NCI-H345 (cell line): ENCODE measurements at places on chromosomes 16 and 17.

GRCh38 chr17:80337195-80337895, 76.7 kb downstream of the RNF213 start:
- DNase-seq: no peak

DNA sequence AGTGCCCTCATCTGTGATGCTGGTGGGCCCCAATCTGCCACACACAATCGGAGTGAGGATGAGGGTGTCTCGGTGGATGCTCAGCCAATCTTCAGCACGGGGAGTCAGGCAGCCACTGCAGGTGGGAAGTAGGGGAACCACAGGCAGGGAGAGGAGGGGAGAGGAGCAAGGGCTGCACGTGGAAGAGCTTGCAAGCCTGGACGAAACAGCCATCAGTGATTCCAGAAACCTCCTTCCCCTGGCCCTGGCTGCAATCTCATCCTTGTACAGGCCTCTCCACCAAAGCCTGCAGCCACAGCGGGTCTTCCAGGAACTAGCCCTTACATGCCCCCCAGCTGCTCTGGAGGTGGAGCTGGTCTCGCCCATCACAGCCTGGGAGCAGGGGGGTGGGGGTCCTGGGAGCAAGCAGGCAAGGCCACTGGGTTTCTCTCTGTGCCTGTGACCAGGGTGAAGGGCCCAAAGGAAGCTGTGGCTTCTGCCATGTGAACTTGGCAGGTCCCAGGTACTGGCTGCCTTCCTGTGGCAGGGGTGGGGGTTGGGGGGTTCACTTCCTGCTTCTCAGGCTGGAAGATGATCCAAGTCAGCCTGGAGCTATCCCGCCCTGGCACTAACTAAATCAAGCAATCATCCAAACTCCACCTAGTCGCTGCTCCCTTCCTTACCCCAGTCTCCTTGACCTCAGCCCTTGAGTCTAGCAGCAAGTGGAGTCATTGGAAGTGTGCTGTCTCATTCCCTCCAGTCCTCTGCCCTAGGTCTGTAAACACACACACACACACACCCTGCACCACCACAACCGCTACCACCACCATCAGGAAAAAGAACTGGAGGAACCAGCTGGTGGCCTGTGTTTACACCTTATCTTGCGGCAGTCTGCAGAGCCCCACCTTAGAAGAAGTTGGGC, 29.4 kb upstream of the MLKL start:
- DNase-seq: no peak

GRCh38 chr17:62052765-62053338, 12.2 kb downstream of the MED13 start:
- DNase-seq: no peak

- DNase-seq: no peak
Observed at GRCh38 chr16:8489580-8489979, 100.7 kb downstream of the TMEM114 start.

DNA sequence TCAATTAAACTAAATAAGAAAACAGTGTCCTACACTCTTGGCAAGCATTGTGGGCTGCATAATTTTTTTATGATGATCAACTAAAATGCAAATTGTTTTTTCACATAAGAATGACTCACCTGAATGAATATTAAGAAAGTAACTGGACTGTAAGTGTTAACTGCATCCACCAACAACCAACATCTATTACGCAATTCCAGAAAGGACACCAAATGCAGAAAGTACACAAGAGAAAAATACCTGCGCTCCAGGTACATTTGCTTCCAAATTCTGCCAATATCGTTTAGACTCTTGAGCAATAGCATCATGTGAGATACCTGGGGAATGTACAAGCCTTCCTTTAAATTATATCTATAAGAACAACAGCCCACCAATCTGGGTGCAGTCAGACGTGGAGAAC, 19.8 kb upstream of the TXNDC11 start:
- no peak for DNase-seq

DNA sequence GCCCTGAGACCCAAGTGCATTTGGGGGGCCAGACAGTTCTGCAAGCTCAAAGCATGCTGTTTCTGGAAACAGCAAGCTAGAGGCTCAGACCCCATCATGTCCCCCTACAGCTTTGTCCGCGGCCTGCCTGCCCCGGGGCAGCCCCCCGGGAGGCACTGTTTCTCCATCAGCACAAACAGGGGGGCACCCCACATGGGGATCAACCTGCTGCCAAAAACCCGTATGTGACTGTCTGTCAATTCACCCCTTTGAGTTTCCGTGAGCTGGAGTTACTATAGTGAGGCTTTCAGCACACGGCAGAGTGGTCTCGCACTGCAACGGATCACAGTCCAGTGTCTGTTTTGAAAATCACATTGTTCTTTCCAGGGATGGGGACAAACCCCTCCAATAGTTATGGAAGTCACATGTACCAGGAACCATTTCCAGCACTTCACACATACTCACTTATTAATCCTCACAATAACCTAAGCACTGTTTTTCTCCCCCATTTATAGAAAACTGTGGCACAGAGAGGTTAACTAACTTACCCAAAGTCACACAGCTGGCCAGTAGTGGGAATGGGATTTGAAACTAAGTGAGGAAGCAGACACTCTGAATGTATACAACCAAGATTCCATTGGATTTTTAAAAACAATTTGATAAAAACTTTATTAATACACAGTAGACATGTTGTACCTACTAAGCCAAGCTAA, 269.0 kb downstream of the C16orf95 start:
- no peak for DNase-seq

DNA sequence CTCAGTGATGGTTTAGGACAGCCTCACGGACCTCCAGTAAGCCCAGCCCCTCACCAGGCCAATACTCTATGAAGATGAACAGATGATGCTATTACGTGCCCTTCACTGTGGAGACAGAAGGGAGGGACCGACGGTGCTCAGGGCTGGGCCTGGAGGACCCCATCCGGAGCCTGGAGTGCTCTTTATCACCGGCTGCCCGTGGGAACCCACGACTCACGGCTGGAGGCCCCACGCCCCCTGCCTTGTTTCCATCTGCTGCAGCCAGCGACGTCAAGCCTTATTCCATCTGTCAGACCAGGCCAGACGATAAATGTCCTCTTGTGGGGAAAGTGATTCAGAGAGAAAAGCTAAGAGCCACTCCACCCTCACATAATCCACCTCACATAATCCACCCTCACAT, 4.0 kb upstream of the TIMM22 start:
- DNase-seq: no peak

GRCh38 chr16:27390151-27390550, 11.8 kb upstream of the IL21R start:
- no peak for DNase-seq

GRCh38 chr16:26645614-26646013, 421.1 kb upstream of the C16orf82 start:
- DNase-seq: no peak

DNA sequence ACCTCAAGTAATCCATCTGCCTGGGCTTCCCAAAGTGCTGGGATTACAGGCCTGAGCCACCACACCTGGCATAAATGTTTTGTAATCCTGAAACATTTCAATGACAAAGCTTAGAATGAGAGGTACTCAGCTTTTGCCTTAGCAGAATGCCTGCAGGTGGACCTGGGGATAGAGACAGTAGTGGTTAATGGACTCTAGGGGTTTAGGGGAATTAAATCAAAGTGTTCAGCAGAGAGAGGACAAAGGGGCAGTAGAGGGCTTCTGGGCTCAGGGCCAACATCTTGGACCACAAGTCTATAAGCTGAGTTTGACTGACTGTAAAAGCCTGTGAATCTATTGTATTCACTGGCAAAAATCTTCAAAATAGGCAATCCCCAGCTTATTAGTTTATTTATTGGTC, 36.0 kb upstream of the MED13 start:
- no peak for DNase-seq

DNA sequence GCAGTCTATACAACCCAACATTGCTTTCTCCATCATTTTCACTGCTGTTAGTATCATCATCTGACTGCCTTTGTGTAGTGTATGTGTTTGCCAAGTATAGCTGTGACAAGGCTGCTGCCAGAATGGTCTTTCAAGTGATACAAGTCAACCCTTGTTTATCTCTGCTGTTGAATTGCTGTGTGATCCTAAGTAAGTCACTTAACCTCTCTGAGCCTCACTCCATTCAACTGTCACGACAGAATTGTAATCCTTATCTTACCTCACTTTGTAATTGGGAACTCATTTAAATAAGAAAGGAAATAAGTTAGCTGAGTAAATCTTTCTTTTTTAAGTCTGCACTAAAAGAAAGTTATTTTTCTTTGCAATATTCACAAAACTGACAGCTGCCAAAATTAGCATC, 340.6 kb downstream of the CA10 start:
- no peak for DNase-seq

DNA sequence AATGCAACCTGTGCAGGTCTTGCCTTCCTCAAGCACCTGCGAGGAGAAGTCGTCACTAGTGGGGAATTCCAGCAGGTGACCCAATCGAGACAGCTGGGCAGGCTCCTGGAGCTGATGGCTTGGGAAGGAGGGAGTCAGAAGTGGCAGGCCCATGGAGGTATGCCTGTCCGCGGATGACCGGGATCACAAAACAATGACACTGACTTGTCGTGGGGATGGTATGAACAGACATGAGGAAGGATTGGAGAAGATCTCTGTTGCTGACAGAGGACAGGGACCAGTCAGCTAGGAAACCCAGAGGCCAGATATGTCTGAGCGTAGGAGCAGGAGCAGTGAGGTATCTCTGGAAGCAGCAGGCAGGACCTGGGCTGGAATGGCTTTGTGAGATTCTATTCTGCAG, 233.3 kb downstream of the SOX9 start:
- DNase-seq: no peak

DNA sequence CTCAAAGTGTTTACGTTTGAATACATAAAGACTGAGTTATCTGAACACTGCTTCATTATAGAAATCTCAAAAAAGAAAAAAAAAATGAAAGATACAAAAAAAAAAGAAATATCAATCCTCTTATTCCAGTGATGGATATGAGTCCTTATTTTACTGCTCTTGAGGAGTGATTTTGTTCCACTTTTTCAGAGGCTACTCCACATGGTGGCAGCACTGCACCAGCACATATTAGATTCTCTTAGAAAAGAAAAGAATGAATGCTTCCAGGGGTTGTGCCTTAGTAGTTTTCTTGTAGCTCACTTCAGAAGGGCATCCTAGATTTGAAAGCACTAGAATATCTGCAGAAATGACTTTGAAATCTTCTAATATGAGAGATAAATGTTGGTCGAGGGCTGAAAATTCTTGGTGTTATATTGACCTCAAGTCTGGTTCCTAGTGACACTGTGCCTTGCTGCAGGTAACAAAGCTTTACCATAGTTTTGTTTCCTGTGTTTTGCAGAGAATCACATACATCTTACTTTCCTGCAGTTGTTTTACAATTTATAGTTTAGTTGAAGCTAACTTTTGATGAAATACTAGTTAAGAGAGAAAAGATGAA, 25.9 kb downstream of the AP2B1 start:
- DNase-seq: peak; percentile 17

- DNase-seq: no peak
Observed at GRCh38 chr16:79632289-79632688, 31.8 kb upstream of the MAF start.

GRCh38 chr16:64478252-64478906, 643.5 kb downstream of the CDH11 start:
- DNase-seq: no peak

DNA sequence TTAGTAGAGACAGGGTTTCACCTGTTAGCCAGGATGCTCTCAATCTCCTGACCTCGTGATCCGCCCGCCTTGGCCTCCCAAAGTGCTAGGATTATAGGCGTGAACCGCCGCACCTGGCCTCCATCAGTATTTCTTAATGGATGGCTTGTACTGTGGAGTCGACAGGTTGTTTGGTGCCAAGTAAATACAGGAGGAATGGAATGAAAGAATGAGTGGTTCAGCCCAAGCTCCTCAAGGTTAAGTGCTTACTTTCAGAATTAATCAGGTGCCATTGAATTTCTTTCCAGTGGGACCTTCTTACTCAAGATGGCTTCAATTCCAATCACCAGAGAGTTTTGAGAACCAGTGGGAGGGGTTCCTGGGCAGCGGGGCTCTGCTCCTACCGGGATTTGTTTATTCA, 25.0 kb downstream of the ALOX15 start:
- no peak for DNase-seq
